Hematopoietic multipotent progenitor cell treated with erythropoietin and hydrocortisone succinate and interleukin-3 and kit ligand, for 6 days (in vitro differentiated cells): ENCODE measurements at places on chromosomes 3 and 15.

GRCh38 chr15:49047456-49047855 lies 1.2 kb upstream of the SECISBP2L start:
- DNase-seq, result no peak

GRCh38 chr3:126179825-126180476 lies 435 bp downstream of the ALDH1L1 start:
- no peak for DNase-seq

- peak; percentile 81 for DNase-seq
These were observed at the start of gene ST3GAL6 for GRCh38 chr3:98763076-98763475. Gene ST3GAL6 (plus strand): TSS chr3:98763340. CDS start chr3:98768441, 5,101 bp downstream.

- no peak for DNase-seq
These were observed 6.5 kb downstream of the KLHL18 start for GRCh38 chr3:47288966-47289910.

DNA sequence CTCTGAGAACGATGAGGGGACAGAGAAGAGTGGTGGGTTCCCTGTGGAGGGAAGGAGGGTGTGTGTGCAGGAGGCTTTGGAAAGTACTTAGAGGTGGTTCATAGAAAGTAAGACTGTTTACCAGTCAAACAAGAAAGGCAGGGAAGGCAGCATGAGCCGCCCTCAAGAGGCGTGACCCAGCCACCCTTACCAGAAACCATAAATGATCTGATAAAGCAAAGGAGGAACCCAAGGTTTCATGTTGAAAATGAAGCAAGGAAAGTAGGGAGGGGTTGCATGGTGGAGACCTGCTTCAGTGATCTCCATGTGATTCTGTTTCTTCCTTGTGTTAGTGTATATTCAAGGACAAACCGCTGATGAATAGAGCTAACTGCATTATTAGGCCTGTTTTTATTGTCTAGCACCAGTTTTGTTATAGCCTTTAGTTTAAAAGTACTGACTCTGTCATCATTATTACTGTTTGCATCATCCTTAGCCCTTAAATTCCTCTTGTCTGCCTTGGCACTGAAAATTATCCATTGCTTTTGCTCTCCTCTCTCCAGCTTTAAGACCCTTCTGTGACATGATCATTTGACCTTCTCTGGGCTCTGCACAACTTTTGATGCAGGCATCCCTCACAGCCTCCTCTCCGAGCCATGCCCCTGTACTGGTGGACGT lies 96.1 kb downstream of the STAC start:
- peak; percentile 68 for DNase-seq

- DNase-seq, result no peak
These were observed 44.7 kb upstream of the NR2F2 start for GRCh38 chr15:96285729-96286254.

DNA sequence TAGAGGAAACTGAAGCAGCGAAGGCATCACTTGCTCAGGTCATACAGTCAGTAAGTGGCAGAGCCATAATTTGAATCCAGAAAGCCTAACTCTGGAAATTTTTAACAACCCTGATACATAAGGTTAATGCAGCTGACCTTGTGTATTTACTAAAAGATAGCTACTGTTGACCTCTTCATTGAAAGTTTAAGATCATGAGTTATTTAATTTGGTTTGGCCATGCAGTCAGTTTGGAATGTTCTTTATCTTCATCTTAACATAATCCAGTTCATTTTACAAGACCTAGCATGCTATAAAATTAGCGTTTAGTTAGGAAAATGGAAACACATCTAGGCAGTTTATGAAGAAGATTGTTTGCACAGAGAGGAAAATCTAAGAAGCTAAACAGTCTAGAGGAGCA lies 240.9 kb downstream of the RBMS3 start:
- no peak for DNase-seq

- DNase-seq, result no peak
These were observed 261.6 kb upstream of the MANF start for GRCh38 chr3:51123531-51123930.

DNA sequence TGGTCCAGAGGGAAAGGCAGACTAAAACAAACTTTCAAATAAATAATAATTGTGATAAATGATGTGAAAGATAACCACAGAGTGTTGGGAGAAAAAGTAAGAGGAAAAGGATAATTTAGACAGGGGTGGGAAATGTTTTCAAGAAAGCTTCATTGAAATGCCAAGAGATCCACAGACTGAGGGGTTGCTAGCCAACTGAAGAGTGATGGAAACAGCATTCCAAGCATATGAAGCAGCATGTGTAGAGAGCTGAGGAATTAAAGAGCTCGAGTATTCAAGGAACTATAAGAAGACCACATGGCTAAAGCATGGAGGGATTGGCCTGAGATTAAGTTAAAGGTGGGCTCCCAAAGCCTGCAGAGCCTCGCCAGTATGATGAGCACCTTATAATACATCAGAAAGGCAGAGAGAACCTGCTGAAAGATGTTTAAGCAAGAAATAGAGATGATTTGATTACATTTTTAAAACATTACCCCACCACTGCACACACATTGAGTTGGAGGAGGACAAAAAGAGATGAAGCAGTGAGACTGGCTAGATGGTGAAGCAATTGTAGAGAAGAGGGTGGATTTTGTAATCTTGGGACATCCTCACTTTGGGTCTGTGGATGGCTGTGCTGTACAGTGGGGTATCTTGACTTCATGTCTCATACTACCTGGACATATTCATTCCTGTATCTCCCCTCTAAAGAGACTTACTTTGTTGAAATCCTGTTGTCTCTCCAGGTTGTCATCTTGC lies 100.8 kb downstream of the STAC start:
- no peak for DNase-seq

GRCh38 chr3:23365066-23365465 lies 161.9 kb downstream of the UBE2E2 start:
- no peak for DNase-seq

DNA sequence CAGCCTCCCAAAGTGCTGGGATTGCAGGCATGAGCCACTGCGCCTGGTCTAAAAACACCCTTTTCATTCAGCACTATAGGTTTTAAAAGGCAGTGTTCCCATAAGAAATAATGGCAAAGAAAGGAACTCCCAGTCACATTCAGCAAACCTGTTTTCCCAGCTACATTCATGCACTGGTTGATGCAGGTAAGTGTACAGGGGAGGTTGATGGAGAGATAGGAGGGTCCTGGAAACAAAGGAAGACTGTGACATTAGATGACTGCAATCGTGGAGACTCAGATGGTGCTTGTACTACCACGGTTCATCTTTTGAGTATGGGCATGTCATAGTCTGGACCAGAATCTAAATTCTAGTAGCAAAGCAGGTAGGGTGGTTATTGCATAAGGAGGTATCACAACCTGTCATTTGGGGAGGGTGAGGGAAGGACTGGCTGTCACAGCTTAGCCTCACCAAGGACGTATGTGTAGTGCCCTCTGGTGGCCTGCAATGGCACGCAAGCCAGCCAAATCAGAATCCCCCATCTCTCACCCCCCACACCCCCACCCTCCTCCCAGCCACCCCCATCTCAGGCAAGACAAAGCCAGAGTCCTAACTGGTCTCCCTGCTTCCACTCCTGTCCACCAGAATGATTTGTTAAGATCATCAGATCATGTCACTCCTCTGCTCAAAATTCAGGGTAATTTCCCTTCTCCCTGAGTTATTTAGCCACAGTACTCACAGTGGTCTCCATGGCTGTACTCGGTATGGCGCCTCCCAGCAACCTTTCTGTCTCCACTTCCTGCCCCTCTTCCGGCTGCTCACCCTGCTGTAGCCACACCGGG lies 28.8 kb upstream of the UBL7 start:
- DNase-seq, result peak; percentile 84

DNA sequence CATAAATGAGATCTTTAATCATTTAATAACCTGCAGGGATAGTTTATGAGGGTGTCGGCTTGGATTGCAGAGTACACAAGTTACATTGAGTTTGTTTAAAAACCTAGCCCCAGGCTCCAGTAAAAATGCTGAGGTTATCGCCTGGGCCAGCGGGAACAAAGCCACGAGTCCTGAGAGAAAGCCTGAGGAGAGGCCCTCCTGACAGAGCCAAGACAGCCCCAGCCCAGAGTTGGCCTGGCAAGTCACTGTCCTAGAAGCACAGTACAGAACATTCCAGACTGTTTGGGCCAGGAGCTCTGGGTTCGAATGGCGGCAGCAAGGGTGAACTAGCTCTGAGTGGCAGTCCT lies 32.4 kb downstream of the SEC61A1 start:
- DNase-seq, result no peak

- no peak for DNase-seq
These were observed 386.9 kb downstream of the PDCD6IP start for GRCh38 chr3:34185301-34185700.

DNA sequence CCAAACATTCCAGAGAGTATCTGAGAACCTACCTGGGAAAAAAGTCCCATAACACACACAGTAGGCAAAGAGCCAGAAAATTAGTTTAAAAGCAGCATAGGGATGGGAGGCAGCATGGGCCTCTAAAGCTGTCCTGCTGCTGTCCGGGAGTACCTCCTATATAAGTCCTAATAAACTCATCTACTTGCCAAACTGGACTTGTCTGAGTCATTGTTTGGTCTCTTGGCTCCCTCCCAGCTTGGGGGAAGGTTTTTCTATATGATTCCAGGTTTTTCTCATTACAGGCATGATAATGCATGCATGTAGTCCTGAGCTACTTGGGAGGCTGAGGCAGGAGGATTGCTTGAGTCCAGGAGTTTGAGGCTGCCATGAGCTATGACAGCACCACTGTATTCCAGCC lies 17.5 kb upstream of the HACD2 start:
- peak; percentile 73 for DNase-seq

- no peak for DNase-seq
These were observed 35.7 kb downstream of the BOC start for GRCh38 chr3:113247068-113247467.

DNA sequence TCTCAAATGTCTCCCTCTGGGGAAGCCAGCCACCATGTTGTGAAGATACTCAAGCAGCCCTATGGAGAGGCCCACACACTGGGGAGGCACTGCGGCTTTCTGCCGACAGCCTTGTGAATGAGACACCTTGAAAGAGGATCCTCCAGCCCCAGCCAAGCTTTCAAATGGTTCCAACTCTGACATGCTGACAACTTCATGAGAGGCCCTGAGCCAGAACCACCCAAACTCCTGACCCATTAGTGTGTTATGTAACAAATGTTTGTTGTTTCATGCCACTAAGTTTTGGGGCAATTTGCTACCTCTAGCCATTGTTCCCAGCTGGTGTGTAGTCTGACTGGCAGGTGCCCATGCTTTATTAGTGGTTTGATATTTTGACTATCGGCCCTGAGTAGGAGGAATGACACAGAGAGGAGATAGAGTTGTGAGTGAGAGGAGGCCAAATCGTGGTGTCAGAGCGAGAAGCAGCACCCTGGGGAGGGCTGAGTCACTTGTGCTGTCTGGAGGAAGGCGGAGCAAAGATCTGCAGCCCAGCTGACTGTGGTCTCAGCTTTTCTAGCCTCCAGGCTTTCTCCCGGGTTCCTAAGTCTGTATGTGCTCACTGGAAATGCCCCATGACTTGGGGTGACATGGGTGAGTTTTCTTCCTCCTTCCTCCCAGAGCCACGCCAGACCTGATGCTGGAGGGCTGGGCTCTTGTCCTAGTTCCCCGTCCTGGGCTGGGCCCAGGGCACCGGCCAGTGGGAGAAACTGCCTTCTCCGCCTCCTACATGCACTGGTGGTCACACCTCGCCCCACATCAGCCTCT lies 56.7 kb upstream of the BLM start:
- peak; percentile 92 for DNase-seq

- no peak for DNase-seq
These were observed 65.2 kb downstream of the TBL1XR1 start for GRCh38 chr3:177131927-177132636.

DNA sequence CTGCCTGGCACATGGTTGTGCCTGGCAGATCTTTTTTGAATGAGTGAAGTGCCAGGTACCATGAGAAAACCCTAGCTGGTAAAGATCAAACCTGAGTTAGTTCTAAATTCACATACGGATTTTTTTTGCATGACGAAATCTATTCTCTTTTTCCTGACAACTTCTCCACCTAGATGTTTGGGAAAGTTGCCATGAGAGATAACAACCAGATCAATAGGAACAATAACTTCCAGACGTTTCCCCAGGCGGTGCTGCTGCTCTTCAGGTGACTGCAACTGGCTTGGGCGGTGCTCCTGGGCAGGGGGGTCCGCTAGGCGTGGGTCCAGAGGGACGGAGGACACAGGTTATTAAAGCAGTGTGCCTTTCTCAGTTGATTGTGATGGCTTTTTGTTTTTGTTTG lies 71.8 kb downstream of the CHDH start:
- DNase-seq, result no peak

GRCh38 chr3:150251187-150252062 lies 156.7 kb upstream of the TSC22D2 start:
- peak; percentile 46 for DNase-seq

DNA sequence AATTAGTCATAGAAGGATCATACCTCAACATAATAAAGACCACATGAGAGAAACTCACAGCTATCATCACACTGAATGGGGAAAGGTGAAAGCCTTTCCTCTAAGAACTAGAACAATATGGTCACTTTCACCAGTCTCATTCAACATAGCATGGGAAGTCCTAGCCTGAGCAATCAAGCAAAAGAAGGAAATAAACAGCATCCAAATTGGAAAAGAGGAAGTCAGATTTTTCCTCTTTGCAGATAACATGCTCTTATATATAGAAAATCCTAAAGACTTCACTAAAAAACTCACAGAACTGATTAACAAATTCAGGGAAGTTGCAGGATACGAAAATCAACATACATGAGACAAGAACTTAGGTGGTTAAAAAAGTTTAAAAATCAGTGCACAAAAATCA lies 24.7 kb downstream of the MAP3K13 start:
- no peak for DNase-seq

DNA sequence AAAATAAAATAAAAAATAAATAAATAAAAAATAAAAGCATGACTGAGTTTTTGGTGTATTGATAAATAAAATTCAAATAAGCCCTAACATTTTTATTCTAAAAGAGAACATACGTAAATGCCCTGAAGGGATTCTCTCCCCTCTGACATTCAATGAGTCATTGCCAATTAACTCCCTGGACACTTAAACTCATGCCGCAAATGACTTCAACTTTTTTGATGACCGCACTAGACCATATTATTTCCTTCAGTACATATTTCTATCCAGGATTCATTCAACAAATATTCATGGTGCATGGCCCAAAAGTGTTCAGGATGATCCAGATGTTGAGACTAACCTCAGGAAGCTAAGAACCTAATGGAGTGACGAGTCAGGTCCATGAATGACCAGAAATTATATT lies 195.9 kb upstream of the LRRN1 start:
- DNase-seq, result no peak

DNA sequence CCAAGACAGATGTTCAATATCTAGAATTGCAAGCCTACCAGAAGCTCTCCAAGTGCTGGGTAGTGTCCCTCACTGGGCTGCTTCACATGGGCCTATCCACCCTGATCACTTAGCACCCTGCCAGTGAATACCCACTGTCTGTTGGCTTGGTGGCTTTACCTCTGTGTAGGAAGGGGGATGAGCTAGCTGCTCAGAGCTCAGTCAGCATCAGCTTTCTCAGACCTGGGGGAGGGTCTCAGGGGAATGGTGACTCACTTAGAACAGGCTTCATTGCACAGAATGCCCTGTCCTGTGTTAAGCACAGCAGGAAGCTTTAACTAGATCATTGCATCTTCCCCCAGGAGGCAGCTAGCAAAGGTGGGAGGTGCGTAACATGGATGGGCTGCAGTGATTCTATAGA lies 209.8 kb downstream of the PDCD6IP start:
- no peak for DNase-seq

GRCh38 chr3:38121832-38122461 lies 15.0 kb downstream of the ACAA1 start:
- DNase-seq, result no peak
